ENCODE measurements at places on chromosomes 4 and X.
A peak's percentile ranks its signal among the peaks of the same experiment; 100 is the strongest.

GRCh38 chr4:86963697-86964096 lies 28.9 kb downstream of the AFF1 start:
- DNase-seq = no peak

- DNase-seq = no peak
Observed at GRCh38 chrX:68945603-68946228, 116.9 kb downstream of the EFNB1 start.

- no peak for DNase-seq
Observed at GRCh38 chr4:186118582-186118981, 14.1 kb downstream of the FAM149A start.

GRCh38 chrX:98065151-98065550 lies 1181.4 kb downstream of the RPA4 start:
- no peak for DNase-seq

DNA sequence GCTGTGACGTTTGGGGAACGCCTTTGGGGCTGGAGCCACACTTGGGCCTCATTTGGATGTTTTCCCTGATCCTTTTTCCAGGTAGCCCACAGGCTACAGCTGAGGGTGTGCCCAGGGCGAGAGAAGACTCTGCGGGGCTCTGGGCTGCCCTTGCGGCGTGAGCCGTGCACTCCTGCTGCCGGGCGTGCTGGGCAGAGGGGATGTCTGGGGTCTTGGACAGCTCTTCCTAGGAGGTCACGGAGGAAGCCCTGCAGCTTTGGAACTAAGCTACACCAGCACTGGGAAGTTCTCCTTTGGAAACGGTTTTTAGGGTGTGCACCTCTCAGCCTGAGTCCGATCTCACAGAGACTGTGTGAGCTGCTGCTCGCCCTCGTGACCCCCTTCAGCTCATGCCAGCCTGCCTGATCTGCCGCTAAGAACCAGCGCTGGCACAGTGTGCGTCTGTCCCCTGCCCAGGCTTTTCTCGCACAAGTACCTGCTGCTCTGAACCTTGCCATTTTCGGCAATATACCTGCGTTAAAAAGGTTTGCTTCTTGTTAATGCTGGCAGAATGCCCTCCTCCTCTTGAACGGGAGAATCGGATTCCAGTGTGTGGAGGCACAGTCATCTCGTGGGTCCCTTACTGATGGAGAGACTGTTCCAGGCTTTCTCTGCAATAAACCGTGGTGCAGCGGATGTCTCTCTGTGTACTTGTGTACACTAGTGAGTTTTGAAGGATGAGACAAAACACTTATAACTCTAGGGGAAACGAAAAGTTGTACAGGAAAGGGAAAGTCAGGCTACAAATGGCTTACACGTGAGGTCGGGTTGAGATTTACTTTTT lies 14.3 kb downstream of the MSANTD1 start:
- DNase-seq = no peak

GRCh38 chr4:3360777-3361176 lies 68.0 kb downstream of the RGS12 start:
- no peak for DNase-seq

- no peak for DNase-seq
Observed at GRCh38 chr4:36815536-36815935, 429.0 kb upstream of the NWD2 start.

DNA sequence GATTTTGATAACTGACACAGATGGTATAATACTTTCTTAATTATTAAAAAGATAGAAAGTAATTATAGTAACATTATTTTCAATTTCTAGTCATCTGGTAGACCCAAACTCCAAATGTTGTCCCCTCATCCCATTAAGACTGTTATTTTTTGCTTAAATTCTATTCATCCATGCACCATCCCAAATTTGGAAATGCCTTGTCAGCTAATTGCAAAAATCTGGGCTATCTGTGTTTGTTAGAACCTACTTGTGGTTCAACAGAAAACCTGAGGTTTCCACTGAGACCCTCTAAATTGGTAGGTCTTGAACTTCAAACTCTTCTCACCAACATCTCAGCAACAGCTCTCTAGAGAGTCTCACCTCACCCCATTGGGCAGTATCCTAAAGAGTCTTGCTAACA lies 172.2 kb upstream of the ADGRL3 start:
- no peak for DNase-seq

DNA sequence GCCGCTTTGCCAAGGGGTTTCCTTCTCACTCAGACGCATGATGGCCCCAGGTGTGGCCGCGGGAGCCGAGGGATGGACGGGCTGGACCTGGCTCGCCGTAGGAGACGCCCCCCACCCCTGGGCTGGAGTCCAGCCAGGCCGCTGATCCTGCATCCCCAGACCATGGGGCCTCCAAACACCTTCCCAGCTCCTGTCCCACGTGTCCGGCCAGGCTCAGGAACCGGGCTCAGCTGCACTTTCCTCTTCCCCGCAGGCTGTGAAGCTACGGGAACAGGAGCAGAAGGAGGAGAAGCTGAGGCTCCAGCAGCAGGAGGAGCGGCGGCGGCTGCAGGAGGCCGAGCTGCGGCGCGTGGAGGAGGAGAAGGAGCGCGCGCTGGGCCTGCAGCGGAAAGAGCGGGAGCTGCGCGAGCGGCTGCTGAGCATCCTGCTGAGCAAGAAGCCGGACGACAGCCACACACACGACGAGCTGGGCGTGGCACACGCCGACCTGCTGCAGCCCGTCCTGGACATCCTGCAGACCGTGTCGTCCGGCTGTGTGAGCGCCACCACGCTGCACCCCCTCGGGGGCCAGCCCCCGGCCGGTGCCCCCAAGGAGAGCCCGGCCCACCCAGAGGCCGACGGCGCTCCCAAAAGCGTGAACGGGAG lies 9.1 kb downstream of the AKAP17A start:
- DNase-seq = no peak

DNA sequence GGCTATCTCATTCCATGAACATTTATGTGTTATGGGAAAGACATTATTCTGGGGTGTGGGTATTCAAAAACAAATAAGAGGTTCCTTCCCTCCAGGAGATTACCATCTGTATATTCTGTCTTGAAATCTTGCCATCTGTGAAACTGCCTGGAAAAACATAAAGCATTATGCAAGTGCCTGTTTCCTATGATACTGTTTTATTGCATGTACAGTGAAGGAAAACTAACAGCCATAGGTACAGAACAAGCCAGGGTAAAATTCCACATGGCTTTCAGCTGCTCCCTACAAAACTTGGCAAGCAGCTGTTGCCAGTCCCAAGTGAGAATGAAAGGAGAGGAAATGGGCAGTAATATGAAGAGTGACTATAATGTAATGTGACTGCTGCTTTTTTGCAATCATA lies 136.0 kb downstream of the GUCY2F start:
- DNase-seq = no peak

- DNase-seq = no peak
Observed at GRCh38 chr4:158777423-158778155, 8.8 kb downstream of the FNIP2 start.

- no peak for DNase-seq
Observed at GRCh38 chrX:149510386-149510785, 5.3 kb upstream of the IDS start.

GRCh38 chrX:22338740-22339139 lies 66.0 kb downstream of the CBLL2 start:
- no peak for DNase-seq

GRCh38 chr4:13766761-13767540 lies 139.4 kb upstream of the BOD1L1 start:
- DNase-seq = peak; percentile 76

GRCh38 chr4:184477201-184477999 lies 3.0 kb upstream of the IRF2 start:
- no peak for DNase-seq

DNA sequence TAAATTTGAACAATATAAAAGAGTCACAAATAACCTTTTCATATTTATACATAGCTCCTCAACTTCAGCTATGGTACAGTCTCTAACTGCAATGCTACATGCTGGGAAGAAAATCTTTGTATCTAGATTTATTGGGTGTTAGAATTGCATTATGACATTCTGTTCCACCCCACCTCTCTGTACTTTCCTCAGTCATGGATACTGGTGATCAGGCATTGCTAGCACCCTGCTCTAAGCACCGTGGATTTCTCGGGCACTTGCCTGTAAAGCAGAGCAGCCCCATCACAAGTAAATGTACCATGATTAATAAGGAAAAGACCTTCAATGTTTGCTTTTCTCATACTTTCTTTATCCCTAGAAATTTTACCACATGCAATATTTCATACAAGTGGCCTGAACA lies 1028.9 kb upstream of the INTU start:
- no peak for DNase-seq

DNA sequence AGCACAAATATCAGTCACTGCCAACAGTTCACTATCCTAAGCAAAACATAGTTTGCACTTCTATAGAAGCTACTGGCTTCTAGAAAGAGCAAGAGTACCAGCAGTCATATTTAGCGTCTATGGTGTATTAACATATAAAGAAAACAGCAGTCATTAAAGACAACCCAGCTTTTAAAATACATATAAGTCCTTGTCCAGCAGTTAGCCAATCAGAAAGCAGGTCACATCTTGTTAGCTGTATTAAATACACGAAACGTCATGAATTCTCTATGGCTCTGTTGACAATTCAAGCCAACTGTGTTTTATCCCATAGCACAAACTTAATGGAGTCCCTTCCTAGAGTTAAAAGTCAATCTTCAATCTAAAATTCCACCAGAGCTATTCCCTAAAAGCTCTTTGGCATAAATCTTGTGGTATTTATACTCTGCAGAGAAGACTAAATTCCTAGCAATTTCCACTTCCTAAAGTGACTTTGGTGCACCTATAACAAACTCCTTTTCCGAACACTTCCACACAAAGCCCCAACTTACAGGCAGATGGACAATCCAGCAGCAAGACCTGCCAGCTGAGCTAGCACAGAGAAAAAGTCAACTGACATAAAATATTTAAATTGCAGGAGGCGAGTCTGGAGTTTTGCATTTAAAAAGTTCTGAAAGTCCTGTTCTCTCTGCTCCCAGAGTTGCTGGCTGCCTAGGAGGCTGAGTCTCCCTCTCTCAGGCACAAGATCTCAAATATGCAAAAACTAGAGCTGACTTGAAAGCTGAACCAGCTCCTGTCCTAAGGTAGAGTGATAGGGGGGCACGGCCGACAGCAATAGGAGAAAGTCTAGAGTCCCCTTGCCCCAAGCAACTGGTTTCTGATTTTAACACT lies 1.3 kb downstream of the LDB2 start:
- no peak for DNase-seq

GRCh38 chr4:137608085-137608484 lies 75.8 kb upstream of the PCDH18 start:
- no peak for DNase-seq

DNA sequence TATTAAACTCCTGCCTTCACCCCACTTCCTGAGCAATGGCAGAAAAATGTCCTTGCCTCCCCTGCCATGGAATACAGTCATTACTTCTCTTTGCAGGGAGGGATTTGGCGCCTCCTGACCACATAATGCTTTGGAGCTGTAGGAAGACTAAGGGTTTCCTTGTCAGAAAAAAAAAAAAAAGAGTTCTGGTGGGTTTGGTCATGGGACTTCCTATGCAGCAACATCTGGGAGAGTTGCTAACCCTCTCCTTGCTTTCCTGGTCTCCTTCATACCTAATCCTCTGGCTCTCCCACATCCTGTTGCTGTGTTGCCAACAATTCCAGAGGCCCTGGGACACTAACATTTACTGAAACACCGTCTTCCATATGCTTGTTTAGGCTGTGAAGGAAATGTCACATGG lies 75.1 kb upstream of the MBNL3 start:
- no peak for DNase-seq

DNA sequence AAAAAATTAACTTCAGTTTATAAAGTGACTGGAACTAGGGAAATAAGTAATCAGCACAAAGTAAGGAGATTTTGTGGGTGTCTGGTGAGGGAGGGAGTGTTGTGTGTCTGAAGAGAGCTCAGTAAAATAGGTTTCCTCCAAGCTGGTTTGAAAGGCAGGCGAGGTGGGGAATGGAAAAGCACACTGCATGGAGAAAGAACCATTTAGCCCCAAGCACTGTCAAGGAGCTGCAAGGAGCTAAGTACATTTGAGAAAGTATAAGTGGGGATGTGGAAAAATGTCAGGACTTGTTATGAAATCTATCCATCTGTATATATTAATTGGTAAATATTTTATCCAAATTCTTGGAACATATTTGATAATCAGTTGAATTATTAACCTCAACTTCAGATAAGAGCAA lies 956 bp downstream of the C4orf51 start:
- no peak for DNase-seq

DNA sequence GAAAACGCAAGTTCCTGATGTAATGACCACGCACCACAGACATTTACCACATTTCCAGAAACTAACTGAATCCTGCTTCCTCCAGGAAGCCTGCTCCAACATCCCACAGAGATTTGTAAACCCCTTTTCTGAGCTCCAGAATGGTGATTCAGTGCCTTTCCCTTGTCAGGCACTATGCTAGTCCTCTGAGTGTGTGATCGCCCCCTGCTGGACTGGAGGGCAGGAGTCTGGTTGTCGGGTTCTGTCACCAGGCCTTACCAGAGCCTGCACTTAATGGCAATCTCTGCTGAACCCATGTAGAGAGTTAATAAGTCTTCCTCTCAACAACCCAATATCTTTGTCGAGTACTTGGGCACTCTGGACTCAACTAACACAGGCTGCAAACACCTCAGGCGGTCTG lies 14.5 kb upstream of the KDM5C start:
- DNase-seq = no peak

GRCh38 chr4:109005523-109005922 lies 242.7 kb upstream of the ETNPPL start:
- DNase-seq = no peak

DNA sequence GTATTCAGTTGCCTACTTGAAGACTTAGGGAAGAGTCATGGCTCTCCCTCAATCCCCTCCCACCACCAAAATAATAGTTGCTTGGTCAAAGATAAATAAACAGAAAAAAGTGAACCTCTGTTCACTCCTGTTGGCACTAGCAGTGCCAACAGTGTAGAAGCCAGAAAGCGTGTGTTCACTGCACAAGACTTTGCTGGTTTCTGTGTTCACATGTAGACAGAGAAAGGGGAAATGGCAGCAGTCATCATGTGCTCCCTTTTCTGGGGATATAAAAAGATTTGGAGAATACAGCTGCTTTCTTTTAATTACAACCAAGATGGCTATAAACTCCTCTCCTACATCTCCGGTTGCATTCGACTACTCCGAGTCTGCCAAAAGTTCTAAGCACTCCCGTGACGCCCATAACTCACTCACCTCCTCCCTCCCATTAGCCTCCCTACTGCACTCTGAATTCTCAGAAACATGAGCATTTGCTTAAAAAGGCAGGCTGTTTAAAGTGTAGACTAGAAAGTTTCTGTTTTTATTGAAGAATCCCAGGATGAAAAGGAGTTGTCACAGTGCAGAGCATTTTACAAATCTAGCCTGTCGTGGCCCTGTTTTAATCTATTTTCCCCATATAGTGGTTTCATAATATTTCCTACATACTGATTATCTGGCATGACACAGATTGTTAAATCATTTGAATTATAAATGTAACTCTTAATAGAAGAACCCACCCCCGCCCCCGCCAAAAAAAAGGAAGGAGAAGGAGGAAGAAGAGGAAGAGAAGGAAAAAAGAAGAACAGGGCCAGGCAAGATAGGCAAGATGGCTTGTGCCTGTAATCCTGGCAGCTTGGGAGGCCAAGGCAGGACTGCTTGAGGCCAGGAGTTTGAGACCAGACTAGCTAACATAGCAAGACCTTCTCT lies 16.7 kb downstream of the LGI2 start:
- no peak for DNase-seq

GRCh38 chr4:4618847-4619246 lies 77.0 kb upstream of the STX18 start:
- DNase-seq = peak; percentile 78

- peak; percentile 13 for DNase-seq
Observed at GRCh38 chrX:38452603-38453002, 100.2 kb downstream of the OTC start.
